ENCODE measurements at places on chromosomes 12 and 14.
A peak's percentile ranks its signal among the peaks of the same experiment; 100 is the strongest.

- DNase-seq: no peak
Measured at GRCh38 chr12:14240873-14241220, 124.6 kb upstream of the ATF7IP start.

- DNase-seq: peak; percentile 69
Measured at GRCh38 chr12:130137040-130138018, 24.9 kb upstream of the FZD10 start.

GRCh38 chr12:12774791-12775190 lies 10.7 kb upstream of the APOLD1 start:
- DNase-seq: no peak

GRCh38 chr14:68687746-68688145 lies 105.1 kb downstream of the ZFP36L1 start:
- DNase-seq: peak; percentile 95

GRCh38 chr14:94342334-94342934 lies 19.3 kb upstream of the SERPINA6 start:
- peak; percentile 96 for DNase-seq

DNA sequence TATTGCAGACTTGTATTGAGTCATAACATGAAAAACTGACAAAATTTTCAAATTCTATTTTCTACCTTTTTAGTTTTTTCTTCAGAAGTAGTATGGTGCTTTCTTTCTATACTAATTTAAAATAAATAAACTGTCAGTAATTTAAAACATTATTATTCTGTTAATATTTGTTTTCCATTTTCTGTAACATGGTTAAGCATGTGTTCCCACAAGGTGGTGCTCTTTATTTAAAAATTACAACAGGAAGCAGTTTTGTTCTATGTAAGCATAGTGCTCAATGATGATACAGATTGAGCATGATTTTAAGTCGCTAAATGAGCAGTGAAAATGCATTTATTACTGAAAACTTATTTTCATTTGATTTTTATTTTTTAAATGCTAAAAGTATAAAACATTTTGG lies 114.6 kb downstream of the PPFIA2 start:
- DNase-seq: no peak

DNA sequence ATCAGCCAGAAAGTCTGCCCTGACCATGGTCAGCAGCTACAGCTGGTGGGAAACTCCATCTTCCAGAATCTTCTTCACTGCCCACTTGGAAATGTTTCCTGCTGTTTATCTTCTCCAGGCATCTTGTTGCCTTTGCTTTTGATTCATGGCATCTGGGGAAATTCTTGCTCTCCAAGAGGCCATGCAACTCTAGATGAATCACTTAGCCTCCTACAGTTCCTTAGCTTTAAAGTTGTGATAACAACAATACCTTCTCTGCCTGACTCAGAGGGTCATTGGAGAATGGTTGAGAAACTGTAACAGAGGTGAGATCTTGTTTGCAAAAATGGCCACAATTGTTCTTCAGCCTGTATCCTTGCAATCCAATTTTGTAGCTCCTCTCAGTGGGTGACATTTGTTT lies 121.0 kb upstream of the VRK1 start:
- no peak for DNase-seq

- no peak for DNase-seq
Measured at GRCh38 chr14:56115976-56116893, 2.0 kb upstream of the PELI2 start.

Measured in keratinocyte (primary cell).